ENCODE measurements at places on chromosomes 2 and 18.
A peak's percentile ranks its signal among the peaks of the same experiment; 100 is the strongest.

DNA sequence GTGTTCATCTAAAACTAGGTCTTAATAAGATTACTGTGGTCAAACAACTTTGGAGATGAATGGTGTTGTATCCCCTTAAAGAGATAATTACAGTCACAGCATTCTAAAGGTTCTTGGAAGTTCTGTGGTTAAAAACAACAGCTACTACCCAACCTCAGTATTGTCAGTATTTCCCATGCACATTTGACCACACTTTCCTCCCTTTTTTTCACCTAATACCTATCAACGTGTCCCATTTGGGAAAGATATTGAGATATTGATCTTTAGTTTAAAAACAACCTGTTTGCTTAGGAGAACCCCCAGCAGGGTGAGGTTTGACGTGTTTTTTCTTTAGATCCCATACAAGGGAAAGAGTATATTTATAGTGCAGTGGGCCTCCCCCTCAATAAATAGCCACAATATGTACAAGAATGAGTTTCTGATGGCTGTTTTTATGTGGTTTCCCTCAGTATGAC lies 65.6 kb downstream of the WDR7 start:
- no peak overlapping the region for H3K4me3 ChIP-seq
- H3K27me3 ChIP-seq, result no peaks in the 10 kb centered on the region
- DNase-seq, result no peak
- H3K36me3 ChIP-seq, result peaks cover 13% of the 10 kb centered on the region
- no peak overlapping the region for H3K27ac ChIP-seq

- peaks cover 89% of the 10 kb centered on the region for H3K27me3 ChIP-seq
- H3K4me1 ChIP-seq, result peaks cover 13% of the 10 kb centered on the region
- peak overlapping the region; percentile 61 for H3K4me3 ChIP-seq
- H3K36me3 ChIP-seq, result no peaks in the 10 kb centered on the region
These were observed 990 bp upstream of the GDF7 start for GRCh38 chr2:20666005-20666303.

DNA sequence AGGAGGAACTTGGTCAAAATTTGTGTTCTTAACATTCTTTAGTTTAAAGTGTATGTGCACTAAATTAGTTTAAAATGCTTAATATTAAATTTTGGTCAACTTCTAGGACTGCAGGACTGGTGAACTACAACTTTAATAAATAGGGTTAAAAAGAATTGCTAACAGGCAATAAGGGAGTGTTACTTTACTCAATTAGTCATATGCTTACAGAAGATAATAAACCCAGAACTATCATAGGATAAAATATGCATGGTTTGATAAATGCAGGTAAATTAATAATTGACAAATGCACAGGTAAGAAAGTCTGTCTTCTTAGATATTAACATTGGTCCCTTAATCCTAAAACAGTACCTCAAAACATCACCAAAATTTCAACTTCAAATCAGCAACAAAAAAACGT lies 20.6 kb downstream of the FARSB start:
- no peak overlapping the region for H3K4me3 ChIP-seq
- no peaks in the 10 kb centered on the region for H3K27me3 ChIP-seq
- no peak for DNase-seq

GRCh38 chr2:158762336-158762735 lies 32.8 kb upstream of the DAPL1 start:
- no peak for DNase-seq
- no peaks in the 10 kb centered on the region for H3K36me3 ChIP-seq
- no peak overlapping the region for H3K4me3 ChIP-seq

- H3K27me3 ChIP-seq, result no peaks in the 10 kb centered on the region
- no peak overlapping the region for H3K27ac ChIP-seq
- H3K4me1 ChIP-seq, result peaks cover 16% of the 10 kb centered on the region
- no peak overlapping the region for H3K4me3 ChIP-seq
- DNase-seq, result no peak
- peaks cover 38% of the 10 kb centered on the region for H3K36me3 ChIP-seq
These were observed 40.9 kb downstream of the CLASP1 start for GRCh38 chr2:121608367-121608766.

DNA sequence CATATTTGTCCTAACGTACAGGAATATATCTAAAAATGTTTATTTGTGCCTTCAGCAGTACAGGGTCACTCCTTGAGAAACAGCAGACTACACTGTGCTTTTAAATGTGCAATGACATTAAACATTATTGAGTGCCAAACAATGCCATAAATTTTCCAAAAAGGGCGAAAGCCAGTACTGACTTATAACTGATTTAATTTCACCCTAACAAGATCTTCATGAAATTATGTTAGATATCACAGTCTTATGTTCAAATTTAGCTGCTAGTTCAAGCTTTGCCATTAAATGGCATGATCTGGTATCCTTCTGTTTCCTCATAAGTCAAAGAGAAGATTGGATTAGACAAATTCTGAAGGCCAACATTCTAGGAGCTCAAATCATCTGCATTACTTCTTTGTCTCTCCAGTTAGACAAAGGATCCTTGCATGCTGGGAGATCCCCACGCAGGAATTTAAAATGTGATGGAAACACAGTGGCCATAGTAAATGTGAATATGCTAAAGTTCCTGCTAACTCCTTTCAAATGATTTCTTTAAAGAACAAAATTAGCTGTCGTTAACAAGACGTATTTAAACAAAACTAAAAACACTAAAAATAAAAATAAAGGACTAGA lies 129.3 kb upstream of the STON1 start:
- no peak overlapping the region for H3K4me3 ChIP-seq
- peaks cover 4% of the 10 kb centered on the region for H3K4me1 ChIP-seq
- DNase-seq, result no peak

GRCh38 chr2:197184959-197185586 lies 125.5 kb downstream of the ANKRD44 start:
- no peak for DNase-seq
- peaks cover 57% of the 10 kb centered on the region for H3K4me1 ChIP-seq
- H3K36me3 ChIP-seq, result peaks cover 54% of the 10 kb centered on the region
- no peaks in the 10 kb centered on the region for H3K27me3 ChIP-seq

GRCh38 chr2:72116081-72116533 lies 31.6 kb downstream of the CYP26B1 start:
- H3K36me3 ChIP-seq, result no peaks in the 10 kb centered on the region
- H3K27me3 ChIP-seq, result peaks cover 3% of the 10 kb centered on the region
- DNase-seq, result peak; percentile 30
- H3K4me1 ChIP-seq, result no peaks in the 10 kb centered on the region

DNA sequence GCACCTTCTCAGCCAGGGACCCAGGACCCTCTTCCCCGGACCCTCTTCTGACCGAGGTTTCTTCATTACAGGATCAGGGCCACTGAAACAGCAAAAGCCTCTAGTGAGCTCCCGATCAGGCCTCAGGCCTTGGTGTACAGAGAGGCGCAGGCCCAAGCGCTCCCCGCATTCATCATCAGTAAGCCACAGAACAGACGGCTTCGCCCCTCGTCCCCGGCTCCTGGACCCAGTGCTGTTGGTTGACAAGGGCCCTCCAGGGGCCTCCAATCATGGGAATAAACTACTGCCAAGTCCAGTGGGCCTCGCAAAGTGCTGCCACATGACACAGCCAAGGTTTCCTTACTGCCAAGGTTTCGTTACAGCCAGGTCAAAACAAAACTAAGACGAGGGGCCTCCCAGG lies 111.4 kb downstream of the ZNF516 start:
- DNase-seq, result no peak
- H3K27ac ChIP-seq, result no peak overlapping the region
- H3K27me3 ChIP-seq, result peaks cover 26% of the 10 kb centered on the region
- no peaks in the 10 kb centered on the region for H3K36me3 ChIP-seq
- peaks cover 12% of the 10 kb centered on the region for H3K4me1 ChIP-seq

DNA sequence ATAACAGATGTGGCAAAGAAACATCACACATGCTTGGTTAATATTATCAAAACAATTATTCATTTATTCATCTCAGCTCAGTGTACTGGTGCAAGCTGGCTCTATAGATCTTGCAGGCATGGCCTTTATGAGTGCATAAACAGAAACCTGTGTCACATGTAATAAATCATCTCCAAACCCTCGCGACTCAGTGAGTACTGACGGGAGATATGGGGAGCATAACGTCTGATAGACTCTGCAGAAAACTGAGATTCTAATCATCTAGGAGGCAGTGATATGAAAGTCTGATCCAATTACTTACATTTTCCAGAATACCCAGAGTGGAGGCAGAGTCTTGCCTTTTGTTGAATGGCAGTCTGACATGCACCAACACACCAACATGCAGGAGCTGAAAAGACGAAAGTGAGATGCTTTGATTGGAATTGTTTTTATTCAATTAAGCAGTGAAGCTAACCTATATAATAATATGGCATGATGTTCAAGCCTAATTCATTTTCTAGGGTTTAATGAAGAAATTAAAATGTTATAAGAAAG lies 416.8 kb downstream of the RNF144A start:
- H3K4me1 ChIP-seq, result no peaks in the 10 kb centered on the region
- no peak overlapping the region for H3K4me3 ChIP-seq
- H3K36me3 ChIP-seq, result no peaks in the 10 kb centered on the region
- DNase-seq, result no peak
- peaks cover 18% of the 10 kb centered on the region for H3K27me3 ChIP-seq

GRCh38 chr18:23094411-23095190 lies 40.7 kb upstream of the CABLES1 start:
- H3K27me3 ChIP-seq, result peaks cover 14% of the 10 kb centered on the region
- DNase-seq, result no peak
- no peak overlapping the region for H3K4me3 ChIP-seq
- H3K27ac ChIP-seq, result no peak overlapping the region
- H3K36me3 ChIP-seq, result peaks cover 1% of the 10 kb centered on the region
- H3K4me1 ChIP-seq, result peaks cover 13% of the 10 kb centered on the region

DNA sequence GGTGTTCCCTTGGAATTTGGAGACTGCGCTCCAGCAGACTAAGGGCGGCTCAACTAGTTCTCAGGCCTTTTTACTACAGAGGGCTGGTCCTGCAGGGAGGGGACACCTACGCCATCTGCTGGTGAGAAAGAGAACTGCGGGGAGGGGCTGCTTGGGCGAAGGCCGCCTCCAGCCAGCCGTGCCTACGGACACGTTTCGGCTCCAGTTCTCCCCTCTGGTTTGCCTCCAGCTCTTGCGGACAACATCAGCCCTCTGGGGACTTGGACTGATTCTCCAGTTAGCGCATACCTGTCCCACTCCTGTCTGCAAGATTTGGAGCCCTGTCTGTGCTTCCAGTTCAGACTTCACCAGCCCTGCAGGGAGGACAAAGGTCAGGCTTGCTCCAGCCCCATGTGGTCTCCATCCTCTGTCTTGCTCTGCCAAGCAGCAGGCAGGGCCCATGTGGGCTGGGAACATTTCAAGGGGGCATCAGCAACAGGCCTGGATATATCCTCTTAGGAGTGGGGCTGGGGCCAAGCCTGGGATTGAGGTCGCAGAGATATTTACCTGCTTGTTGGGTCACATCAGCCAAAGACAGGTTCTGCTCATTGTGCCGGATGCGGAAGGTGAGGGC lies 10.3 kb downstream of the PTPRN start:
- DNase-seq, result peak; percentile 91
- H3K36me3 ChIP-seq, result no peaks in the 10 kb centered on the region
- H3K27me3 ChIP-seq, result peaks cover 47% of the 10 kb centered on the region
- H3K27ac ChIP-seq, result no peak overlapping the region
- H3K4me3 ChIP-seq, result no peak overlapping the region

DNA sequence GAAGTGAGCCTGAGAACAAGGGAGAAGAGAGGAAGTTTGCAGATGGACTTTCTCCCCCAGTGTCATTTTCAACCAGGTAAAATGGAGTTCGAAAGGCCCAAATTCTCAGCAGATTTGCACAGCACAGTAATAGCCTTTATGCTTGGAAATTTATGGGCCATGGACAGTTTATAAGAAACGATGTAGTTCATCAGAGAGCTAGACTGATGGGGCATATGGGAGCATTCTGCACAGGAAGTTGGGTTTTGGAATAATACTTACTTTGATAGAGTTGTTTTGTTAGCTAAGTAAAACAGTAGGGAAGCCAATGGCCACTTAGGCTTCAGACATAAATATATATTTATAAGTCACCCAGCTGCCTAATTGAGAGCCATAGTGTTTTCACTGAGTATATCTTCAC lies 169.4 kb downstream of the MEIS1 start:
- H3K4me1 ChIP-seq, result no peaks in the 10 kb centered on the region
- no peak overlapping the region for H3K4me3 ChIP-seq
- no peak for DNase-seq
- no peaks in the 10 kb centered on the region for H3K27me3 ChIP-seq
- H3K27ac ChIP-seq, result no peak overlapping the region
- H3K36me3 ChIP-seq, result no peaks in the 10 kb centered on the region

DNA sequence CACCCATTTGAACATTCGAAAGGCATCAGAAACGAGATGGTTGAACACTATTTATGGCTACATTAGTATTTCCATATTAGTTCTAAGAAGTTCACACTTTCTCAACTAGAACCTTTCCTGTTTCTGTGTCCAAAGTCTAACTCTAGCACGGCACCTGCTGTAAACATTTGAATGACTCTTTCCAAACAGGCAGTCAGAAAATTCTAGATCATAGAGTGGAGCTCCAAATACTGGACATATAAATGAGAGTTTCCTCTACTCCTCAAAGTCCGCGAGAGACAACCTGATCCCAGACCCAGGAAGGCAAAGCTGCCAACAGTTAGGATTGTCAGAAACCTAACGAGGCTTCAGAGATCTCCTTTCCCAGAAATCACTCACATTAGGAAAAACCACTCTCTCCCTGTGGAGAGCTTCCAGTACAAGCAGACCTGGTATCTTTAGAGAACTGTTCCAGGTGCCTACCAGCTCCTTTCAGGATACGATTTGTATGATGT lies 10.6 kb downstream of the RND3 start:
- no peak overlapping the region for H3K4me3 ChIP-seq
- no peaks in the 10 kb centered on the region for H3K4me1 ChIP-seq
- DNase-seq, result no peak
- H3K36me3 ChIP-seq, result no peaks in the 10 kb centered on the region

DNA sequence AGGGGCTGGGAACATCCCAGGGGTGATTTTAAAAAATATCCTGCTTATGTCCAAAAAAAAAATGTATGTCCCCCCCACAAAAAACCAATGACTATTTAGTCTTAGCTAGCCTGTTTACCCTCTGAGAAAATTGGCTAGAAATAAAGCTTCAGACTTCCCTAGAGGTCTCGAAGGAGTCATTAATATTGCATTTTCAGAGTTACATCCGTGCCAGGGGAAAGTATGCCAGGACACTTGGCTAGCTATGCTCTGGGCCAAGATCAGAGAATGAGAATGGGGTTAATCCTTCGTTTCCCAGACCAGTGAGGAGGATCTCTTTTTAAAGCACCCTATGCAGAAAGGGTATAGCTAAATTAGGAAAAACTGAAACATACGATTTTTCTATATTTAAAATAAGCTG lies 183.6 kb downstream of the MC4R start:
- H3K4me3 ChIP-seq, result no peak overlapping the region
- H3K4me1 ChIP-seq, result no peaks in the 10 kb centered on the region
- H3K36me3 ChIP-seq, result no peaks in the 10 kb centered on the region
- no peak for DNase-seq

DNA sequence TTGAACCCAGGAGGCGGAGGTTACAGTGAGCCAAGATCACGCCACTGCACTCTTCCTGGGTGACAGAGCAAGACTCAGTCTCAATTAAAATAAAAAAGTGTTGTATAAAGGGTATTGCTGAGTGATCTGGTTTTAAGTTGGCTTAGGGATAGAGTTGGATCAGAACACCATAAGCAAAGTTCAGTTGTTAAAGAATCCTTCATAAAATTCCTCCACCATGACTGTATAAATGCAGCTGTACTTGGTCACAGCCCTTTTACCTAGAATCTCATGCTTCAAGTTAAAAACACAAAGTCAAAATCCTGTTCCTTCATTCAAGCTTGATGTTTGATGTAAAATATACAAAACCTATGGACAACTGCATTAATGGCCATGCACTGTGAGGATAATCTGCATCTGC lies 33.4 kb upstream of the PNO1 start:
- H3K4me1 ChIP-seq, result peaks cover 4% of the 10 kb centered on the region
- no peak for DNase-seq
- no peak overlapping the region for H3K4me3 ChIP-seq
- H3K27ac ChIP-seq, result no peak overlapping the region

GRCh38 chr2:50956886-50957285 lies 75.0 kb downstream of the NRXN1 start:
- H3K27me3 ChIP-seq, result no peaks in the 10 kb centered on the region
- no peak overlapping the region for H3K27ac ChIP-seq
- H3K4me3 ChIP-seq, result no peak overlapping the region
- no peaks in the 10 kb centered on the region for H3K4me1 ChIP-seq

Measured in activated CD8-positive, alpha-beta memory T cell treated with anti-CD3 and anti-CD28 coated beads, Interleukin-2, amount 10 ng/mL, durations not matched to agents 7 days and 5 days (primary cell).